BJ (cell line): ENCODE measurements at places on chromosomes 12 and 14.

GRCh38 chr14:31419967-31420318 is 407 bp downstream of the HEATR5A start:
- DNase-seq = no peak

- no peak for DNase-seq
These were observed 40.7 kb downstream of the NEUROD4 start for GRCh38 chr12:55060470-55060869.

- no peak for DNase-seq
These were observed 498.7 kb downstream of the TMEM121 start for GRCh38 chr14:106024983-106025604.

DNA sequence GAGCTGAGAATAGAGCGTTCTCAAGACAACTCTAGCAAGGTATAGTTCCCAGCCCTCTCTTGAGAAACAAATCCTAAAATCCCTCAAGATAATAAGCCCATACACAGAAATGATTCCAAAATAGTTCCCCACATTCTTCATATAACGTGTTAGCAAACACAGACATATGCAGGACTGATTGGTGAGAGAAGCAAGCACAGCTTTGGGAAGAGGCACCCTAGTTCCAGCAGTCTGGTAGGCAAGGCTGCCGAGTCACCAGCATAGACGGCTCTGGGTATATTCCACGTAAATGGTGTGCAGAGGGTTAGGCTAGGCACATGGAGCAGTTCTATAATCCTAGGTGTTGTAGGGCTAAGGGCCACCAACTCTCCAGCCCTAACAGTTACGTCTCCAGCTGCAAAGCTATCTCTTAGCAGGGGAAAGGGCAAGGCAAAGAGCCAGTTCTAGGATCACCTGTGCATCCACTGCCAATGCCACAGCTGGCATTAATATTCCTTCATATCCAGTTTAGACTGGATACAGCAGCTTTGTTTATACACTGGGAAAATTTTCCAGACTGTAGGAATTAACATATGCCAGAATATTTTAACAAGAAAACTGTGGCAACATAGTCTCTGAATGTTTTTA is 52.9 kb downstream of the SH2B3 start:
- DNase-seq = no peak

GRCh38 chr14:99214701-99215100 is 57.3 kb downstream of the BCL11B start:
- DNase-seq = no peak

GRCh38 chr14:32473464-32473855 is 144.4 kb downstream of the AKAP6 start:
- DNase-seq = peak; percentile 86

GRCh38 chr12:53480491-53481442 is 18.5 kb downstream of the MAP3K12 start:
- DNase-seq = no peak

GRCh38 chr12:16387919-16388318 is 40.5 kb downstream of the MGST1 start:
- no peak for DNase-seq

DNA sequence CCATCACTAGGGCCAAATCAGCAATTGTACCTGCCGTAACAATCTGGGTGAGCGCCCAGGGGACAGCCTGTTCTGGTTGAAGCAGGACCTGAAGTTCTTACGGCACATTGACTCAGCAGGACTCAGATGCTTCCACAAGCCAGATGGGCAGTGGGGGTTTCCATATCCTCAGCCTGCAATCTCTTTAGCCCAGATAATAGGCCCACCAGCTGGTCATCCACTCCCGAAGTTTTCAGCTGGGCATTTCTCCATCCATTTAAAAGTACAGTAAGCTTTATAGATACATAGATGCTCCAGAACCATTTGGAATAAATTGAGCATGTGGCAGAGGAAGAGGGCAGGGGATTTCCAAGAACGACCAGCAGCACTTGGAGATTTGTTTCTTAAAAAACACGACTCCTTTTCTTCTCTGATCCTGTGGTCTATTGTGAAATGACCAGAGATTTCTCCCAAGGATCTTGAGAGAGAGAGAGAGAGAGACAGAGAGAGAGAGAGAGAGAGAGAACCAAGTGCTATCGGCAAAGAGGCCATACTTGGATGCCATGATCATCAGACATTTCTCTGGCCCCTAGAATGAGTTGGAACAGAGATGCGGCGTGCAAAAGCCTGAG is 74.8 kb upstream of the PLXNC1 start:
- no peak for DNase-seq

DNA sequence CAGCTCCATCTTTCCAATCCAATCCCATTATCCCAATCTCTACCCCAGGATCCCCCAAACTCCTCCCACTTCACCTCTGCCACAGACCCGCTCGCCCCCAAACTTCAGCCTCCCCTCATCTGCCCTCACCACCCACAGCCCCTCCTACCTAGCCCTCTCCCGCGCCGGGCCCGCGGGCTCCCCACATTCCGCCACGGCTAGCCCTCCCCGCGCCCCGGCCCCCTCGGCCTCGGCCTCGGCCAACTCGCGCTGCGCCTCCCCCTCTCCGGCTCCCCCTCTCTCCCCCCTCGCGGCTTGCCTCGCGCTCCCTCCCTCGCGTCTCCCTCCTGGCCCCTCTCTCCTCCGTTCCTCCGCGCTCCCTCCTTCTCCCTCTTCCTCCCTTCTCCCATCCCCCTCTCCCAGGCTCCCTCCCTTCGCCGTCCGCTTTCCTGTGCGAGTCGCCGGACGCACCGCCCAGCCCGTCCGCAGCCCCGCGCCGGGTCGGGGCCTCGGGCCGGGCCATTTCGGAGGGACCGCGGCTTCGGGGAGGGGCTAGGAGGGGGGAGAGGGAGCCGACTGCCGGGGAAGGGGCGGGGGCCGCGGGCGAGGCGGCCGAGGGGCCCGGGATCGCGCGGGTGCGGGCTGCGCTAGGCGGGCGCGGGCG is at the start of gene ATN1:
TSS of gene ATN1 (plus strand) at position 581 of the 643 bp plus-strand sequence. CDS start 6,043 bp downstream, outside the sequence.
- no peak for DNase-seq

- no peak for DNase-seq
These were observed 127.7 kb downstream of the TMEM30B start for GRCh38 chr14:61153431-61153830.

DNA sequence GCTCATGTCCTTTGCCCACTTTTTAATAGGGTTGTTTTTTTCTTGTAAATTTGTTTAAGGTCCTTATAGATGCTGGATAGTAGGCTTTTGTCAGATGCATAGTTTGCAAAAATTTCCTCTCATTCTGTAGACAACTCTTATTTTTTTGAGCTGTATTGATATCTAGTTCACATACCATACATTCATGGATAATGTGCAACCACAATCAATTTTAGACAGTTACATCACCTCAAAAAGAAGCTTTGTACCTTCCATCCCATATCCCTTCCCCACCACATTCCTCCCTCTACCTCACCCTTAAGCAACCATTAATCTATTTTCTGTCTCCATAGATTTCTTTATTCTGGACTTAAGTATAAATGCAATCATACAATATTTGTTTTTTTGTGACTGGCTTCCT is 98.4 kb downstream of the PTCSC3 start:
- no peak for DNase-seq

GRCh38 chr12:41234692-41235091 is 46.6 kb downstream of the PDZRN4 start:
- no peak for DNase-seq

DNA sequence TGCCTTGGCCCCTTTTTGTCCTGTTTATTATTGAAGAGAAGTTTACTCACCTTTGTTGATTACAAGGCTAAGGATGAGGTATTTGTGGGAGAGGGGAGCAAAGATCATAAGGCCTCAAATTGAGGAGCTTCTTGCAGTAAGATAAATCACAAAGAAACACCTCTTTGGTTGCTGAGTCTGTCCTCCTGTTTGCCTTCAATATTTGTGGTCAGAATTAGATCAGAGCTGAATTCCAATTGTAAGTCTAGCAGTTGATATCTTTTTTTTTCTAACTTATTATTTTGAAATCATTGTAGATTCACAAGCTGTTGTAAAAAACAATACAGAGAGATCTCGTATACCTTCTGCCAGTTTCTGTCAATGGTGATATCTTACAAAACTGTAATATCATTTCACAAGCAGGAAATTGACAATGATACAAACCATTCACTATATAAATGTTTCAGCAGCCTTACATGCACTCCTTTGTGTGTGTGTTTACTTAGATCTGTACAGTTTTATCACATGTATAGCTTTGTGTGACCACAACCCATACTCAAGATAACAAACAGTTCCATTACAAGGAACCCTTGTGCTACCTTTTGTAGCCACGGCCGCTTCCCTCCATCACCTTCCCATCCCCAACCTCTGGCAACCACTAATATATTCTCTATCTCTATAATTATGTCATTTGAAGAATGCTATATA is 97.4 kb downstream of the KICS2 start:
- no peak for DNase-seq
